ENCODE measurements at places on chromosomes 3 and 15.

DNA sequence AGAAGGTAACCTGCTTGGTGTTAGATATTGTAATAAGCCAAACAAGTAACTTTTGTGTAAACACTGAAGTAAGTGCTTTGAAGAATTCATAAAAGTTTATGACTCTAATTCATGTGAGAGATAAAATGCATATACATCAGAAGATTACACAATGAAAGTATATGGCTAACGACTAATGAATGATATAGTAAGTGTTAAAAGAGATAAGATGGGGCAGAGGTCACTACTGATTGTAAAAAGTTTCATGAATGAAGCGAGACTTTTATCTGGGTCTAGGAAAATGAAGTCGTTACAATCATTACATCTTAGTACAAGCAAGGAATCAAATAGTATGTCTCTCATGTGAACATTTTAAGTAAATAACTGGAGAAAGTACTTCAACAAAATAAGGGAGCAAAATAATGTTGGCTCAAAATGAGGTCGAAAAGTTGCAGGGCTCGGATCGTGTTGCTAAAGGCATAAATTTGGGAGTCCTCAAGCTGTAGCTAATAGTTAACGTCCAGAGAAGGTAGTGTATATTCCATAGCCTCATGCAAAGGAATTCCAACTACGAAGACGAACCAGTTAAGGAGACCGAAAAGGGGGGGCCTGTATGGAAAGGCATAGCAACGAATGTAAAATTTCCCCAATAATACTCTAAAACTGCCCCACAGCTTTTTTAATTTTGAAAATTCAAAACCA, 984 bp upstream of the DUT start:
- no peak for DNase-seq

DNA sequence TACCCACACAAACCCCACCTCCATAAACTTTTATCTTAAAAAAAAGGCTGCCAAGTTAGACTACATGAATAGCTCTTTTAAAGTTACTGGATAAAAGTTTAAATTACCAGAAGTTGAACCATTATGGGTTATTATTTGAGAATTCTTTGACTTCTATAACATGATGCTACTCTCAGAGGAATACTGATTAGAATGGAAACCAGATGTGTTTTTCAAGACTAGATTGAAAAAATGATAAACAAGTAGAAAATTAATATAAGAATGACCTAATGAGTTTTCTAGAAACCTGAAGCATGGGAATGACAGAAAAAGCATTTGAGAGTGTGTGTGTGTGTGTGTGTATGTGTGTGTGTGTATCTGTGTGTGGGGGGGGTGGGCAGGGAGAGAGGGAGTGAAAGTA, 12.4 kb upstream of the FGF7 start:
- no peak for DNase-seq

GRCh38 chr3:24138876-24139256, 193.8 kb downstream of the NR1D2 start:
- no peak for DNase-seq

DNA sequence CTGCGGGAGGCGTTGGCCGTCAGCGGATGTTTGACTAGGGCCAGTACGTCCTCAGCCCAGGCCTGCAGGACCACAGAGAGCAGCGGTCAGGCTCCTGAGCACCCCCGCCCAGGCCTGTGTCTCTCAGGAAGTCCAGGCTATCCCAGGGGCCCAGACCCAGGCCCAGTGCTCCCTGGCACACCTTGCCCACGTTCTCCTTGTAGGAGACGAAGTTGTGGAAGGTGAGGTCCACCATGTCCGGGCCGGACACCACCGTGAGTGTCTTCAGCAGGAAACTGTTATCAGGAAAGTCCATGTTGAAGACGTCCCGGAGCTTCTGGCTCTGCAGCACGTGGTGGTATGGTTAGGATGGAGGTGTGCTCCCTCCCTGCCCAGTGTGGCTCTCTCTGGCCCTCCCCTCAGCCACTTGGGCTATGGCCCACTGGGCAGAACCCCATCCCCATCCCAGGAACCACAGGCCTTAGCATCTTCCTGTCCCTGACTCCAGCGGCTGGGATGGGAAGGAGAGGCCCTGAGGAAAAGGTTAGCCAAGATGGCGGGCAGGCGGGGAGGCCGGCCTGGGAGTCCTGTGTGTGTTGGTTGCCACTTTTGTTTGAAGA, 5.3 kb downstream of the PLCB2 start:
- no peak for DNase-seq

GRCh38 chr15:38216763-38217162, 35.9 kb upstream of the SPRED1 start:
- DNase-seq = no peak

GRCh38 chr15:78396976-78397375, 41.0 kb upstream of the IREB2 start:
- DNase-seq = no peak

DNA sequence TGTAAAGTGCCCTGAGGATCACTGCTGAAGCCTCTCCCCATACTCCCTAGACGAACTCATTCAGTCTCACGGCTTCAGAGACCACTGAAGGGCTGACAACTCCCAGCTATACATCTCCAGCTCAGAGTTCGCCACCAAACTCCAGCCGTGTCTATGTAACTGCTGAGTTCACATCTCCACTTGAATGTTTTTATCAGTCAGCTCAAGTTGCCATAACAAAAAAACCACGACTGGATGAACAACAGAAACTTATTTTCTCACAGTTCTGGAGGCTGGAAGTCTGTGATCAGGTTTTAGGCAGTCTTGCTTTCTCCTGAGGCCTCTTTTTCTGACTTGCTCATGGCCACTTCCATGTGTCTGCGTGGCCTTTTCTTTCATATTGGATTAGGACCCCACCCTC, 223.0 kb upstream of the LRRFIP2 start:
- DNase-seq = no peak

DNA sequence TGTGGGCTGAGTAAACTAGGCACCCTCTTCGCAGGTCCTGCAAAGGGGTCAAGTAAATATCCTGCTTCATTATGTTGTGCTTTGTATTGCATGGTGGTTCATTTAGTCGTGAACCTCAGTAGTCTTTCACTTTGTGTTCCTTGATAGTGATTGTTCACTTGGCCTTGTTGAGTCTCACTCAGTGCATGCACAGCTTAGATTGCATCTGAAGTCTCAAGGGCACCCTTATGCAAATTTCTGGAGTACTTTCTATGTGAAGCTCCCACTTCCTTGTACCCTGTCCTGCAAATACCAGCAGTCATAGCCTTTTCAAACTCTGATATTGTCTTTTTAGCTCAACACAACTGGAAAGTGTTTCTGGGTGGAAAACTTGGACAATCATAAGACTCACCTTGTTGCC, 519.2 kb downstream of the NAALADL2 start:
- DNase-seq = no peak

DNA sequence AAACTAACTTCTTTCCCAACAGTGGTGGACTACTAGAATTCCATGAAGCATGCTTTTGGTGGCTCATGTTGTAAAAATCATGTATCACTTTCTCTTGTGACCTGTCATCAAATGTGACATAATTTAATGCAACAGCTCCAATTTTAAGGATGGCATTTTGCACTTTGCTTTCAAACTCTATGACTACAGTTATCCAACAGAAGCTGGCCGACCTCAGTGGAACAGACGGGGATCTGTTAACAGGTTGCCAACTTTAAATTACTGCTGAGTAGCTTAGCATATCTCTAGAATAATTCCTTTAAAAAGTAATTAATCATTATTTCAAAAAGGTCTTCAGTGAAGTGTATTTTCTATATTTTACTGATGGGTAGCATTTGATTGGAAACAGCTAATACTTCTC, 907.4 kb downstream of the FHIT start:
- no peak for DNase-seq

DNA sequence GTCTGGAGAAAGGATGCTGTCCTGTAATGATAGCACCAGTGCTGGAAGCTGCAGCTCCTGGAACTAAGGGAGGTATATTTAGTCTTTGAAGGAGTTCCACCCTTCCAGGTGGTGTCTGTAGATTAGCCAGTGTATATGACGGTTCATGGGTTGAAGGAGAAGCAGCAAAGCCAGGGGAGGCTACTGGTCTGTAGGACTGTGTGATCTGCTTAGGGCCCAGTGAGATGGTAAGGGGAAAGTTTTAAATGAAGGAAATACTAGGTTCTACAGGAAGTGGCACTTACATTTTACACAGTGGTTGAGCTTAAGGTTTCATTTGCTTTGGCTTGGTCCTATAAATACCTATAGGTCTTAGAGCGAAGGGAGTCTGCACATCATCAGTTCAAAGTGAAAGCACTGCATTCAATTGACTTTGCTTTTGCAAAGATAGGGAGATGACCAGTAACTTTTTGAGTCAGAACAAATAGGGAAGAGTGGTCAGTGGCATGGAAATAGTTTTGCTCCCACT, 5.6 kb downstream of the SLC25A38 start:
- DNase-seq = no peak
